GM04504 (cell line): ENCODE measurements at places on chromosomes 3 and 15.

DNA sequence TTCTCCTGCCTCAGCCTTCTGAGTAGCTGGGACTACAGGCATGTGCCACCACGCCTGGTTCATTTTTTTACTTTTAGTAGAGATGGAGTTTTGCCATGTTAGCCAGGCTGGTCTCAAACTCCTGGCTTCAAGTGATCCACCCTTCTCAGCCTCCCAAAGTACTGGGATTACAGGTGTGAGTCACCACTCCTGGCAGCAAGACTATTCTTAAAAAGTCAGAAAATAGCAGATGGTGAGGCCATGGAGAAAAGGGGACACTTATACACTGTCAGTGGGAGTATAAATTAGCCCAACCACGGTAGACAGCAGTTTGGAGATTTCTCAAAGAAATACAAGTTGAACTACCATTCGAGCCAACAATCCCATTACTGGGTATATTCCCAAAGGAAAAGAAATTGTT, 603.3 kb upstream of the TBL1XR1 start:
- no peak for DNase-seq

DNA sequence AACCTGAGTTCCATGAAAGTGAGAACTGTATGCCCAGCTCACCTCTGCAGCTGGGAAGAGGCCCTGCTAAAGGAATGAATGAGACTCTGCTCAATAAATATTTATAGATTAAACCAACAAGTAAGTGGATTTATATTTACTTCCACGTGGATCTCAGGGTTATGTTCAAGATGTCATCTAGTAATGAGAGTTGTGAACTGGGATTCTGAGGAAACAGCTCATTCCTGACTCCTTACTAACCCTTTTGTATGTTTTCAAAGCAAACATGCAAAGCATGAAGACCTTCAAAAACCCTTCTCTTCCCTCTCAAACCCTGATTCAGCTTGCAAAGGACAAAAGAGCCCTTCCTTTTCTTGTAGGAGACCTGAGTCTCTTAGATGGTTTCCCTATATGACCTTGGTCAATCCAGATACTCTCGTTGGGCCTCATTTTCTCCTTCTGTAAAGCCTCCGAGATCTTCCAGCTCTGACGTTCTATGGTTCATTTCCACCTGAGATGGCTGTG, 53.4 kb downstream of the LSM3 start:
- DNase-seq = no peak

GRCh38 chr15:33545866-33546265, 235.1 kb downstream of the RYR3 start:
- DNase-seq = no peak

GRCh38 chr3:45345846-45346580, 42.4 kb upstream of the LARS2 start:
- DNase-seq = no peak

DNA sequence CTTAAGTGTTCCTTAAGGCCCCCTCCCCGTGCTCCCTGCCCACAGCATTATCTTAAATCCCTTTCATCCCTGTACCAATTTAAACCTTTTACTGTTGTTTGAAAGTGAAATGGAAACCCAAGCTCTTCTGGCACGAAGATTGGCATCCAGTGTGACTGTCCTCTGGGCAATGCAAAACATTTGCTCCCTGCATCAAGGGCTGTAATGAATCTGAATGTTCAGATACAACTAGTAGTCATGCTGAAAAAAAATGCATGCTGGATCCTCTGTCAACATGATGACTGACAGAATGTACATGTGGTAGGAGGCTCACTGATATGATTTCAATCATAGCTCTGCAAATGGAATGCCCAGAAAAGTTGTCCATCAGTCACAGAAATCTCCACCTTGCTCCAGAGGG, 8.1 kb upstream of the CDIN1 start:
- DNase-seq = no peak

GRCh38 chr3:5195605-5196004, 8.1 kb downstream of the EDEM1 start:
- no peak for DNase-seq

DNA sequence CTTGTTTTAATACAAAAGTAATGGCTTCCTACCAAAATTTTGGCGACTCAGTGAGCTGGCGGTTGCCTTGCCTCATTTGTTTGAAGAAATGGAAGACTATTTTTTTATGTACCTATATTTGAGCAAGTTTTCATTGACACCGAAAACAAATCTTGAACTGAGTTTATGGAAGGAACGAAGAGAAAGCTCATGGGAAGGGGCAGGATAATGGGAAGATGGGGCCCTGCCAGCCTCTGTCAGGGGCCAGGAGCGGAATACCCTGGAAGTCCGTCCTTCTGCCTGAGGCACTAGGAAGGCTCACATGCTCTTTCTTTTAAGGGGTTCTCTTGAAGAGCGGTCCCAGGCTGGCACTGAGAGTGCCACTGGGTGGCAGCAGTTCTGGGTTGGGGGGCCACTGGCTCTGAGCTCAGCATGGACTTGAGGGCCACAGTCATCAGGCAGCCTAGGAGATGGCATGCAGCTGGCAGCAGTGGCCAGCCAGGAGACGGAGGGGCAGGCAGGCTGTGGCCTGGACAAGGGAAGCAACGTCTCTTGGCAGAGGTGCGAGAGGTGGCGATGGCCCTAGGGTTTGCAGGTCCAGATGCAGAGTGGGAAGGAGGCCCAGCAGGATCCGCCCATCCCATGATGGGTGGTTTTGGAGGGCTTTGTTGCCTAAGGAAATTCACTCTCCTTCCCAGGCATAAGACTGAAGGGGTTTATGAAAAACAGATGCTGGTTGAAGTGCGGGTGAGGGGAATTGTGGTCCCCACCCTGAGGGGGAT, 41.6 kb downstream of the ISG20 start:
- DNase-seq = no peak

DNA sequence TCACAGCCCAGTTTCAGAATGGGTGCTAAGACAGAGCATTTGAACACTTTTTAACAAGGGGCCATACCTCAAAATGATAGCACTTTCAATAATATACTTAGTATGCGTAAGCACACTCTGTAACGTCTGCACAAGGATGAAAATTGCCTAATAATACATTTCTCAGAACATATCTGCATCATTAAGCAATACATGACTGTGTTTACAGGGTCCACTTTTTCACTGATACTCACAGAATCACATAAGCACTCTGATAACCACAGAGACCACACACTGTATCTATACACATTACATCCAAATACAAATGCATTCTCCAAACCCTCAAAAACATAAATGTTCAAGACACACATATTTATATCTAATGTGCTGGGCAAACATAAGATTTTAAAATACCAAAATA, 79.8 kb downstream of the NR1I2 start:
- no peak for DNase-seq

GRCh38 chr3:128983293-128984069, 10.4 kb downstream of the CFAP92 start:
- DNase-seq = no peak

DNA sequence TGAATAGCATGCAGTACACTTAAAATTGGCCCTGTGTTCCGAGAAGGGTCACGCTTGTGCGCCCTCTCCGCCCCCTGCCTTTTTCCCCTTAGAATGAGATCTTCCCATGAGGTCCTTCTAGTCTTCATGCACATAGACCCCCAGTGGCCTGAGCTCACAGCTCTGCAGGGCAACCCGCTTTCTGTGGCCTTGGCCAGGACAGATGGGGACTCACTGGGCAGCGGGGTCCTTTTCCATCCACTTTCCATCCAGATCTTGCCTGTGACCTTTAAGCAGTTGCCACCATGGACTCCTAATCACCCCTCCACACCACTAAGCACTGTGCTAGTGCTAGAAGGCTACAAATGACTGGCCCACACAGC, 244.4 kb downstream of the UACA start:
- no peak for DNase-seq

GRCh38 chr15:36880224-36880912, 220.0 kb downstream of the MEIS2 start:
- DNase-seq = no peak

DNA sequence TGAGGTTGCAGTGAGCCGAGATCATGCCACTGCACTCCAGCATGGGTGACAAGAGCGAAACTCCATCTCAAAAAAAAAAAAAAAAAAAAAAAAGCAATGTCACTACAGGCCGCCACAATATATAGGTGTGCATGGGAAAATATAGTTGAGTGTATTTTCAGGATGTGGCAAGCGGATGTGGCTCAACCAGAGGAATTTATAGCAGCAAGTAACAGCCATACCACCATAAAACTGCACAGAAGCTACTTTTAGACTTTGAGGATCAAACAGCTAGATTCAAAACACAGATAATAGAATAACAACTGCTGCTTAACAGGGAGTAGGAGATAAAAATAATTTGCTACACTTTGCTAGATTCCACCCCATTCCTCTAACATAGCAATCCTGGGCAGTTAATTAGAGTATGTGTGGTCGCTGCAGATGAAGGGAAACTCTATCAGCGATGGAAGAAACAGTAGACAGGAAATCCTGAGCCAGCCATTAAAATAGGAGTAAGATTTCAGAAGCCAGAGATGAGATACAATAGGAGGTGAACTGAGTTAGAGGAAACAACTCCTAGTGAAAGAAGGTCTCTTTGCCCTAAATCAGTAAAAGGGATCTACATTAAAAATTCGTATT, 318.7 kb upstream of the STT3B start:
- DNase-seq = no peak

DNA sequence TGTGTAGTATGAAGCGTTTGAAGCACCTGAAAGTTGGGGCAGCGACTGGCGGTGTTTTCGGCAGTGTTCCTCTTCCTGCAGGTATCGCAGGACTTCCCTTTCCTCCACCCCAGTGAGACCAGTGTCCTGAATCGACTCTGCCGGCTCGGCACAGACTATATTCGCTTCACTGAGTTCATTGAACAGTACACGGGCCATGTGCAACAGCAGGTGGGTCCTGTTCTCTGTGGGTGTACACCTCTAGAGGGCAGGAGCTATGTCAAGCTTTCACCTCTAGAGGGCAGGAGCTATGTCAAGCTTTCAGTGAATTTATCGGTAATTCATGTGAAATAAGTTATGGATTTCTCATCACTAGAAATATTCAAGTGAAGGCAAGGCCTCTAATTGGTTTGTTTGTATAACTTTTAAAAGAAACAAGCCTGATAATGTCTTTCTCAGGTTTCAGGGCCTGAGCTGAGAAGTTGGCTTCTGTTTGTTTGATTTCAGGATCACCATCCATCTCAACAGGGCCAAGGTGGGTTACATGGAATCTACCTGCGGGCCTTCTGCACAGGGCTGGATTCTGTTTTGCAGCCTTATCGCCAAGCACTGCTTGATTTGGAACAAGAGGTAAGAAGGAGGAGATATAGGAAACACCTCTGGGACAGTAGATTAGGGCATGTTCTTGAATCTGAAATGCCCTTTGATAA, 5.3 kb downstream of the TUBGCP4 start:
- DNase-seq = no peak
